T-helper 17 cell (primary cell): ENCODE measurements at places on chromosomes 1 and 21.
A peak's percentile ranks its signal among the peaks of the same experiment; 100 is the strongest.

DNA sequence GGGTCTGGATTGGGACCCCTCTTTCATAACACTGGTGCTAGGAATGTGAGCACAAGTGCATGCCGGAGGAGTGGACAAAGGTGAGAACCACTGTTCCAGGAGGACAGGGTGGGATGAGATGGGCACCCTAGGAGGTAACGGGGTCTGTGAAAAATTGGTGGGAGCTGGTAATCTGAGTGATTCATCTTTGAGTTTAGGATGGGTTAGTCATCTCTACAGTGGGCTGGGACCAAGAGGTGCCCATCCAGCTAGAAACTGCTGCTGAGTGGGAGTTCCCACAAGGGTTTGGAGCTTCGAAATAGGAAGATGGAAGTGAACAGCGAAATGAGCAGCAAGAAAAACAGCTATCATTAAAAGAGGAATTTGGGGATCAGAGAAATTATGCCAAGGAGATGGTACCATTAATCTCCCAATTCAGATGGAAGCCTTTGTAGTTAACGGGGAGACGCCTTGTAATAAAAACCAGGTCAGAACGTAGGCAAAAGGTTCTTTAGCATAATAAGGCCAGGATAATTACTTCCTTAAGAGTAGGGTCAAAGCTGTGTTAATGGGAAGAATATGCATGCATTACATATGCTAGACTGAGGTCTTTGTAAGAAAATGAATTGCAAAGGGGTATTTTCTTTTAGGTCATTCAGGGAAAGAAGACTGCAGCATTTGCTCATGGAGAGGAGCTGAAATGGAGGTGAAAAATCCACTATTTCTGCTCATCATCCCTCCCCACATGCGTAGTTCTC, 55.5 kb downstream of the OLFML3 start:
- no peaks in the 10 kb centered on the region for H3K4me1 ChIP-seq
- H3K27me3 ChIP-seq = no peaks in the 10 kb centered on the region
- H3K27ac ChIP-seq = no peak overlapping the region

DNA sequence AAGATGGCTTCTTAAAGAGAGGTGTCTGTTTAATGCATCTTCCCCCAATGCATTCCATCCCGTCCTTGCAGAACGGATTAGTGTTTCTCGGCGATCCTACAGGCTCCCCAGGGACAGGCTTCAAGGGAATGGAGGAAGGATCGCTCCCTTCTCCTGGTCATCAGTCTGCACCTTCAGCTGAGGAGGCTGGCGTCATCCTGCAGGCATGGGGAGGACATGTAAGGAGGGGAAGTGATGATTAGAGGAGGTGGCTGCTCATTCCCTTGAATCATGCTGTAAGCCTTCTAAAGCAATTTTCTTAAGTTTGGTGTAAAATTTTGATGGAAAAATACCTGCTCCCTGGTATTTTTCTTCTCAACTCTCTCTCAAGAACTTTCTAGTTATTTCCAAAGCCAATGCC, 603.6 kb downstream of the NPHP4 start:
- H3K27me3 ChIP-seq = no peaks in the 10 kb centered on the region
- peak overlapping the region; percentile 83 for H3K4me3 ChIP-seq
- H3K36me3 ChIP-seq = no peaks in the 10 kb centered on the region
- H3K27ac ChIP-seq = no peak overlapping the region
- H3K4me1 ChIP-seq = peaks cover 23% of the 10 kb centered on the region
- no peak for DNase-seq

DNA sequence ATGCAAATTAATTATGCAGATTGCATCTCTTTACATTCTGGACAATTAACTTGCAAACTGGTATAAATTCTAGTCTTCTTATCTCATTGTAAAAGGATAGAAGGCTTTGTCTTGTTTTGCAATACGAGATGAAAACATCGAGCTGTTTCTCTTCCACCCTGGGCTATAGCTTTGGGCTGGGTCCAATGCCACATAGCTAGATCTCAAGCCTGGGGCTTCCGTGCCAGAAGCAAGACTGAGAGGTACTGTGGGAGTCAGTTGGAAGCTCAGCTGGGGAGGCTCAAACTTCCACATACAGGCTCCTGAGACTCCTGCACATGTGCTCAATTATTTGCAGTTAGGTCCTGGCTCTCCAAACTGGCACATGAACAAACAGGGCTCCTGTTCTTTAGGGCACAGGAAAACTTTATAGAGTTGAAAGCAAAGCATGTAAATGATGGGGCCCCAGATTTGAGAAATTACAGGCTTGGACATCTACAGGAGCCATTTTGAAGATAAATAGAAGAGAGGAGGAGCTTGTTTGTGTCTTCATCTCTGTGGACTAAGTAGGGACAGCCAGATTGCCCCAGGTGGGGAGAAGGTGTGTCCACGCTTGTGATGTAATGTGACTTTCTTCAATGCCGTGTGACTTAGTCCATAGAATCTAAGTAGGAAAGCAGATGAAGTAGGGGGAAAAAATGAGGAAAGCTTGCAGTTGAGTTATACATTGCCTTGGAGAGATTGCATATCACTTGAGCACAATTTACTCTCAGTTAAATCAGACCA, 65.9 kb upstream of the SIPA1L2 start:
- no peaks in the 10 kb centered on the region for H3K4me1 ChIP-seq
- peaks cover 43% of the 10 kb centered on the region for H3K27me3 ChIP-seq
- no peak overlapping the region for H3K4me3 ChIP-seq
- no peak for DNase-seq

GRCh38 chr1:27348861-27349783, 7.3 kb downstream of the SYTL1 start:
- H3K36me3 ChIP-seq = peaks cover 7% of the 10 kb centered on the region
- no peaks in the 10 kb centered on the region for H3K27me3 ChIP-seq
- peak overlapping the region; percentile 59 for H3K27ac ChIP-seq
- DNase-seq = peak; percentile 34
- H3K4me3 ChIP-seq = peak overlapping the region; percentile 84

DNA sequence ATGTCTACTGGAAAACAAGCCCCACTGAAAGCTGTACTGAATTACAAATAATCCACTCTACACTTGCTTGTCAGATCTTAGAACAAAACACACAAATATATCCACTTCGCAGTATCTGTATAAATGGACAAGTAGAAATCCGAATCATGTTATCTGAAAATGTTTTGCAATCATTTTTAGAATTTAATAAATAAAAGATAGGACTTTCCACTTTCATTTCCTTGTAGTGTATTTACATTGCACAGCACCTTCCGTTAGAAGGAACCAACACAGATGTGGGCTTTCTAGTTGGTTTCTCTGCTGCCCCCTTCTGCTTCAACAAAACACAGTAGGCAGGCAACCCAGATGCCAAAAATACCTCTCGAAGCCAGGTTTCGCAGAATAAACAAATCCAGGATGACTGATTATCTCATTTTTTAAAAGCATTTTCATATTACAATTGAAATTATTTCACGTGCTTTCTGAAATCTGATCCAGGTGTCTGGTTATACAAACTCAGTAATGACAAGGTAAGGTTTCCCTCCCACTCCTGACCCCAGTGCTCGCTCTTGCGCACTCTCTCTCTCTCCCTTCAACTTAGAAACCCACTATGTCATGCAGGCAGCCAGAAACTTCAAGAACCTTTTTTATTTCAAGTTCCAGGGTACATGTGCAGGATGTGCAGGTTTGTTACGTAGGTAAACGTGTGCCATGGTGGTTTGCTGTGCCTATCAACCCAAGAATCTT, 389.9 kb downstream of the SMYD3 start:
- H3K4me3 ChIP-seq = peak overlapping the region; percentile 81
- H3K36me3 ChIP-seq = no peaks in the 10 kb centered on the region
- DNase-seq = no peak
- H3K27ac ChIP-seq = peak overlapping the region; percentile 79
- no peaks in the 10 kb centered on the region for H3K27me3 ChIP-seq

DNA sequence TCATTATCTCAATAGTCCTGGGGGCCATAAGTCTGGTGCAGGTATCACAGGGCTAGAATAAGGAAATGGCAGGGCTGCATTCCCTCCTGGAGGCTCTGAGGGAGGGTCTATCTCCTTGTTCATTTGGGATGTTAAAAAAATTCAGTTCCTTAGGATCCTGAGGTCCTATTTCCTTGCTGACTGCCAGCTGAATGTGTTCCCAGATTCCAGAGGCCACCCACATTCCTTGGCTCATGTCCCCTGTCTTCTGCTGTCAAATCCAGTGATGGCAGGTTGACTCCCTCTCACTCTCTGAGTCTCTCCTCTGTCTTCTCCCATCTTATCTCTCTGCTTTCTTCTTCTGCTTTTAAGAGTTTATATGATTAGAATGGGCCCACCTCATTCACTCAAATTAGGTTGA, 400.6 kb downstream of the PTPRU start:
- no peaks in the 10 kb centered on the region for H3K4me1 ChIP-seq
- H3K4me3 ChIP-seq = no peak overlapping the region

DNA sequence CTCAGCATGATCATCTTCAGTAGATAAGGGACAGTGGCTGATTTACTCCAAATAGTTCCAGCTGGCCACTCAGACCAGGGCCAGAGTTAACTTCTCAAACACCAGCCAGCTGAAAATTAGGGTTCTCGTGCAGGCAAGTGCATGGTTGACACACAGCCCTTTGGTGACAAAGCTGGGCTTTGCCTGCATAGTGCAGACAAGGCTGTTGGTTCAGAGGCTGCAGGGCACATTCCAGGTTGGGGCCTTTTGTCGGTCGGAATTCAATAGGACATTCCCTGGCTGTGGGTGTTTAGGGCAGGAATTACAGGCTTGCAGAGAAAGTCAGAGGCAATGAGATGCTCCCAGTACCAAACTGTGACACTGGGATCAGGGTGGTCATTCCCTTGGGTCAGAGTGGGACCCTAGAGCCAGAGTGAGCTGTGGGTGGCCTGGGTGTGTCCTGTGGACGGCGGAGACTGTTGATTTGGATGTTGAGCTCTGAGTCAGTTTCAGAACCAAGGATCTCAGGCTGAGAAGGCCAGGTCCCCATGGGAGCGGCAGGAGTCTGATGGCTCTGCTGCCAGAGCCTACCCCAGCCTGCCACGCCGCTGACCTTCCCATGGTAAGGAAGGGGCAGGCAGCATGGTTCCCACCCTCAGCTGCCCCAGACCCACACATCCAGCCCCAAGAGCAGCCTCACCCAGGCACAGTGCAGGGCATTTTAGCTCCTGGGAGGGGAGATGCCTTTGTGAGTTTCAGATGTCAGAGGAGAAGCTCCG, 56.2 kb downstream of the STUM start:
- peak overlapping the region; percentile 21 for H3K27ac ChIP-seq
- DNase-seq = no peak
- peaks cover 2% of the 10 kb centered on the region for H3K4me1 ChIP-seq
- no peaks in the 10 kb centered on the region for H3K36me3 ChIP-seq

DNA sequence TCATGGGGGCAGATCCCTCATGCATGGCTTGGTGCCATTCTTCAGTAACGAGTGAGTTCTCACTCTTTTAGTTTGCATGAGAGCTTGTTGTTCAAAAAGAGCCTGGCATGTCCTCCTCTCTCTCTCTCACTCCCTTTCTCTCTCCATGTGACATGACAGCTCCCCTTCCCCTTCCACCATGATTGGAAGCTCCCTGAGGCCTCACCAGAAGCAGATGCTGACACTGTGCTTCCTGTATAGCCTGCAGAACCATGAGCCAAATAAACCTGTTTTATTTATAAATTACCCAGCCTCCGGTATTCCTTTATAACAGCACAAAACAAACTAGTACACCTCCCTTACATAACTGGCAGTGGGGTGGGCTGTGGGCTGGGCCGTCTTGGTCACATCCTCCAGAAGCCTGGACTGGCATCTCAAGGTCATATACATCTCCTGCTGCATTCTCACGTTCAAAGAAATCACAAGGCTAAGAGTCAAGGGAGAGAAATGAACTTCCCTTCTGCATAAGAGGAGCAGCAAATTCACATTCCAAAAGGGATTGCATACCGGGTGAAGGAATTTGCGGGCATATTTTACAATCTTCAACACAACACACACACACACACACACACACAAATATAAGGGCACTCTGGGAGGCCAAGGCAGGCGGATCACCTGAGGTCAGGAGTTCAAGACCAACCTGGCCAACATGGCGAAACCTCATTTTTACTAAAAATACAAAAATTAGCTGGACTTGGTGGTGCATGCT, 2.3 kb upstream of the CCSAP start:
- no peak overlapping the region for H3K27ac ChIP-seq
- no peak for DNase-seq
- H3K36me3 ChIP-seq = no peaks in the 10 kb centered on the region

GRCh38 chr21:19712441-19712840, 1285.8 kb upstream of the NCAM2 start:
- H3K4me1 ChIP-seq = no peaks in the 10 kb centered on the region
- H3K4me3 ChIP-seq = no peak overlapping the region
- H3K27ac ChIP-seq = no peak overlapping the region
- DNase-seq = no peak
- no peaks in the 10 kb centered on the region for H3K27me3 ChIP-seq
- no peaks in the 10 kb centered on the region for H3K36me3 ChIP-seq

- peak; percentile 37 for DNase-seq
- peak overlapping the region; percentile 97 for H3K27ac ChIP-seq
Measured at GRCh38 chr1:224433701-224434672, 610 bp downstream of the WDR26 start.

- H3K4me3 ChIP-seq = no peak overlapping the region
- H3K27ac ChIP-seq = no peak overlapping the region
- H3K4me1 ChIP-seq = no peaks in the 10 kb centered on the region
- H3K27me3 ChIP-seq = no peaks in the 10 kb centered on the region
Measured at GRCh38 chr1:104259481-104259880, 509.8 kb downstream of the AMY1C start.
